ENCODE measurements at places on chromosomes 3 and 15.

GRCh38 chr3:50001511-50001910, 61.6 kb downstream of the RBM6 start:
- no peak for DNase-seq

- no peak for DNase-seq
These were observed 114.5 kb downstream of the GMPS start for GRCh38 chr3:155984791-155985417.

DNA sequence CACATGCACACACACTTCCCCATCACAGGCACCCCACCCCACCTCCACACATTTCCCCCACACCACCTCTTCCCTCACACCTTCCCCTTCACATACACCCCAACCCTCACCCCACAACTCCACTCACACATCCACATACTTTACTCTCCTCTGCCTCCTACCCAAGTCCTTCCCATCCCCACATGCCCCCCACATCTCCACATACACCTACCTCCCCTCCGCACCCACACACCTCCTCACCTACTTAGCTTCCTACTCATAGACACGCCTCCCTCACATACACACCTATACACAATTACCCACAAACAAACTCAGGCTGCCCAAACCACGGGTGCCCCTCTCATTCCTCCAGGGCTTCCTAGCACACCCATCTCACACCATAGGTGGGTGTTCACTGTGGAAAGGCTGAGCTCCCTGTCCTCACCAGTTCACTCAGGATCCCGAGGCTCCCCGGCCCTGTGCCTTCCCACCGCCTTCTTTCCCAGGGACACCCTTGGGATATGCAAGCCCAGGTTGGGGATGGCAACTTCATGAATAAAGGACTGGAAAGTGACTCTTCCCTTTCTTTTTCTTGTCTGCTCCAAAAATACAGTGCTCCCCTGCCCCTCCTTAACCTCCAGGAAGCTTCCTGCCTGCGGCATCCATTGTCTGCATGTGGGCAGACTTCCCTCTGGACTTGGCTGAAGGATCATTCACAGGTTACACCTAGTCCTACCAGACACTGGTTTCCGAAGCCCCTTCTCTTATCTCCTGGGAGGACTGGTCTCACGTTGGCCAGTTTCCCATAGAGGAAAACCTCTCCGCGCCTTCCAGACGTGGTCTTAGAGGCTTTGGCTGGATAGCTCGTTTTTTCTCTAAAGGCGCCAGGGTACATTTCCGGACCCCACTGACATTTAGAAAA, 61.5 kb downstream of the SLCO2A1 start:
- DNase-seq, result no peak

GRCh38 chr3:198026620-198027019, 66.6 kb downstream of the LMLN start:
- no peak for DNase-seq

GRCh38 chr3:62843508-62843907, 31.7 kb downstream of the CADPS start:
- DNase-seq, result no peak

GRCh38 chr15:70030851-70031250, 66.9 kb downstream of the TLE3 start:
- no peak for DNase-seq

- no peak for DNase-seq
These were observed 52.3 kb downstream of the ABHD2 start for GRCh38 chr15:89140595-89140994.

DNA sequence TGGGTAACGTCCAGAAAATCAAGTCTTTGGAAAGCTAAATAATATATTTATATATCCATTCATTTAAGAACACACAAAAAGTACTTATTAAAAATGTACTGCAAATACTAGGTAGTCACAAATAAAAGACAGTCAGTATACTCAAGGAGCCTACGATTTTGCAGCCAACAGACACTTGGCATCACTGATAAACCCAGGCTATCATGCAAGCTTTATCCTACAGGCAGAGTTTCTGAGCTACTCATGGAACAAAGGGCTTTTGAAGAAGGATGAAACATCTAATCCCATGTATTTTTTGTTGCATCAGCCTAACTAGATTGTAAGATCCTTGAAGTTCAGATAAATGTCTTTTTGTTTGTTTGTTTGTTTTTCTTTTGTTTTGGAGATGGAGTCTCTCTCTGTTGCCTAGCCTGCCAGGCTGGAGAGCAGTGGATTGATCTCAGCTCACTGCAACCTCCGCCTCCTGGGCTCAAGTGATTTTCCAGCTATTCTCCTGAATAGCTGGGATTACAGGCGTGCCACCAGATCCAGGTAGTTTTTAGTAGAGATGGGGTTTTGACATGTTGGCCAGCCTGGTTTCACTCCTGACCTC, 319.4 kb upstream of the MDFIC2 start:
- DNase-seq, result no peak

DNA sequence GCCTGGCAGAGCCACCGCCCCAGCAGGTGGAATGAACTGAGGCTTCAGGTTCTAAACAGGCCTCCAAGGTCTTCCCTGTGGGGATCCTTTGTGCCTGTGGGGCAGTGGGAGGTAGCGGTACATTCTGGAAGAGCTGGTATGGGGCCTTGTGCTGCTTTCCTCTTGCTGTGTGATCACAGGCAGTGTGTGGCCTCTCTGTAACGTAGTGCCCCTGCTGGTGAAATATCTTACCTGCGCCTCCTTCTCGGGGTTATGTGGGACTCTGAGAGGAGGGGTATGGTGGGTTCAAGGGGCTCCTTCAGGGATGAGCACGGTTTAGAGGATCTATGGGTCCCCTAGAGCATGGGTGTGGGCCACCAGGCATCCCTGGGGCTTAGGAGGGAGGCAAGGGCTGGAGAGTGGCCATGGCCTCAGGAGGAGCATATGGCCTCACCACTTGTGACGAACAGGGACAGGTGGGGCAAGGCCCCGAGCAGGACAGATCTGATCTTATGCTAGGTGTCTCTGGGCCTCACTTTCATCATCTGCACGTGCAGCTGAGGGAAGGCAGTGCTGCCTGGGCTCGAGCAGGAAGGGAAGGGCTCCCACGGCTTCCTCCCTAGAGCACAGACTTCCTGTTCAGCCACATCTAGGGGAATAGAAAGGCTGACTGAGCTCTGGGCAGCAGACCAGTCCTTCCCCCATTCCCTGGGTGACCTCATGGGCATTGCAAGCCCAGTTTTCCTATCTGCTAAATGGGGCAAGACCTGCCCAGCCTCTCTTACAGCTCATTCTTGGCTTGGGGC, 1.9 kb upstream of the ALS2CL start:
- DNase-seq, result peak; percentile 82

Data from activated CD8-positive, alpha-beta memory T cell treated with anti-CD3 and anti-CD28 coated beads for 24 hours (primary cell).